ENCODE measurements at places on chromosomes 11 and 22. TPM values are rescaled to one million over a fixed set of nuclear protein-coding genes. Genes with fewer than 3 reads are reported as not detected.
A peak's percentile ranks its signal among the peaks of the same experiment; 100 is the strongest.

The DRAP1 gene
- total RNA-seq: 56.3 TPM

GRCh38 chr11:116202922-116203321, 569.9 kb downstream of the BUD13 start:
- H3K4me3 ChIP-seq: no peak overlapping the region
- no peak overlapping the region for H3K27ac ChIP-seq
- no peaks in the 10 kb centered on the region for H3K36me3 ChIP-seq
- H3K27me3 ChIP-seq: no peaks in the 10 kb centered on the region
- no peaks in the 10 kb centered on the region for H3K4me1 ChIP-seq
- no peak for DNase-seq

DNA sequence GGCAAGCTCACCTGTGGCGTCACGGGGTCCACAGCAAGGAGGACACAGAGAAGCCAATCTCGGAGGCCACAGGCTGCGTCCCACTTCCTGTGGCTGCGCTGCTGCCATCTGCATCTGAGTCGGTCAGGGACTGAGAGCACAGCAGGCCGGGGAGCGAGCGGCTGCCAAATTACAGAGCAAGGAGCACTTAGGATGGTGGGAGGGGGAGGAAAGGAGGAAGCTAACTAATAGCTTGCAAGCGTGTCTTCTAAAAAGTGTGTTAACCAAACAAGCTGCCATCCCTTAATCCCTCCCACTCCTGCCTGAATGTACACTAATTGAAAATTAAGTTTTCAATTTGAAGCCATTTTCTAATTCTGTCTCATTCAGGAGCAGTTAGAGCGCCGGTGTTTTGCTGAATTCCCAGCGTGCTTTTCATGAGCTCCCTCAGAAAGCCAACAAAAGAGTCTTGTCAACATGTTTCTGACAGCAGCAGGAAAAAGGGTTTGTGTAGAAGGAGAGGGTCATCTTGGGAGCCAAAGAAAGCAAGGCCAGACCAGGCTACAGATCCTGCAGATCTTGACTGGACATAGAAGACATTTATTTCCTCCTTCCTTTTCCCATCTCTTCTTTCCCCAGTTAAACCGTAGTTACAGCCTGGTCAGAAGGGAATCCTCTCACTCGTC, 42.4 kb upstream of the API5 start:
- H3K4me1 ChIP-seq: no peaks in the 10 kb centered on the region
- no peaks in the 10 kb centered on the region for H3K36me3 ChIP-seq
- H3K4me3 ChIP-seq: no peak overlapping the region
- DNase-seq: no peak

- peaks cover 47% of the 10 kb centered on the region for H3K4me1 ChIP-seq
- no peaks in the 10 kb centered on the region for H3K36me3 ChIP-seq
- no peak for DNase-seq
- no peak overlapping the region for H3K27ac ChIP-seq
Observed at GRCh38 chr11:46382646-46383403, 1.4 kb downstream of the MDK start.

- H3K4me3 ChIP-seq: no peak overlapping the region
- DNase-seq: no peak
- H3K27me3 ChIP-seq: peaks cover 28% of the 10 kb centered on the region
- H3K36me3 ChIP-seq: no peaks in the 10 kb centered on the region
- no peak overlapping the region for H3K27ac ChIP-seq
Observed at GRCh38 chr11:17649696-17650095, 69.7 kb upstream of the MYOD1 start.

- H3K27me3 ChIP-seq: no peaks in the 10 kb centered on the region
- H3K36me3 ChIP-seq: no peaks in the 10 kb centered on the region
- DNase-seq: no peak
- H3K4me3 ChIP-seq: no peak overlapping the region
- H3K27ac ChIP-seq: no peak overlapping the region
Observed at GRCh38 chr11:115721296-115721995, 217.2 kb upstream of the CADM1 start.

GRCh38 chr11:76335842-76336241, 45.1 kb downstream of the THAP12 start:
- DNase-seq: no peak
- no peaks in the 10 kb centered on the region for H3K27me3 ChIP-seq
- H3K36me3 ChIP-seq: no peaks in the 10 kb centered on the region
- no peak overlapping the region for H3K27ac ChIP-seq
- H3K4me1 ChIP-seq: no peaks in the 10 kb centered on the region
- H3K4me3 ChIP-seq: no peak overlapping the region

GRCh38 chr22:17451316-17451715, 82.1 kb downstream of the CECR2 start:
- H3K4me1 ChIP-seq: no peaks in the 10 kb centered on the region
- H3K27me3 ChIP-seq: no peaks in the 10 kb centered on the region
- H3K4me3 ChIP-seq: no peak overlapping the region
- H3K27ac ChIP-seq: no peak overlapping the region
- DNase-seq: no peak
- H3K36me3 ChIP-seq: no peaks in the 10 kb centered on the region

The VPREB1 gene
- total RNA-seq: not detected

DNA sequence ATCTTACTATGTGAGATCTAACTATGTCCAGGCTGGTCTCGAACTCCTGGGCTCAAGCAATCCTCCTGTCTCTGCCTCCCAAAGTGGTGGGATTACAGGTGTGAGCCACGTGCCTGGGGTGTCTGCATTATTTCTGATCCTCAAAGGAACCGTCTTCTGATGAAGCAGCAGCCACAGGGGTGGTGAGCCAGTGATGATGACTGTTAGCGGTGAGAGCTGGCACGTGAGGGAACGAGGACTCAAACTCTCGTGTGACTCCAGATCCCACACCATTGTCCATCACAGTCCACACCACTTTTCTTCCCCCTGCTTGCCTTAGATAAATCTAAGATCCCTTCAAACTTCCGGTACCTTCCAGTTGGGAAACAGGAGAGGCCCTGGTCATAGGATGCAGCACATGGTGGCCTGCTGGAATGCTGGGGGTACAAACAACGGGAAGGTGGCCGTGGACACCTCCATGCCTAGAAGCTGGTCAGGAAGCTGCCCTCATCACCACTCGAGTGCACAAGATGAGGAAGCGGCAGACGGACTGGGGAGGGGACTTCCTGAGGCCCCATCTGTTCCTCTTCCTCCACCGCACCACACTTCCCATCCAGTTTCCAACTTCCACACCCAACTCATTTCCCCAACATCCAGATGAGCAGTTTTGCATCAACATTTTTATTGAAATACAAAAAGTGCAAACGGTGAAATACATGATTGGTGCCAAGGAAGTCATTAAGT, 23.8 kb downstream of the ARHGAP1 start:
- DNase-seq: no peak
- H3K4me3 ChIP-seq: no peak overlapping the region
- H3K27ac ChIP-seq: peak overlapping the region; percentile 82
- H3K27me3 ChIP-seq: no peaks in the 10 kb centered on the region

DNA sequence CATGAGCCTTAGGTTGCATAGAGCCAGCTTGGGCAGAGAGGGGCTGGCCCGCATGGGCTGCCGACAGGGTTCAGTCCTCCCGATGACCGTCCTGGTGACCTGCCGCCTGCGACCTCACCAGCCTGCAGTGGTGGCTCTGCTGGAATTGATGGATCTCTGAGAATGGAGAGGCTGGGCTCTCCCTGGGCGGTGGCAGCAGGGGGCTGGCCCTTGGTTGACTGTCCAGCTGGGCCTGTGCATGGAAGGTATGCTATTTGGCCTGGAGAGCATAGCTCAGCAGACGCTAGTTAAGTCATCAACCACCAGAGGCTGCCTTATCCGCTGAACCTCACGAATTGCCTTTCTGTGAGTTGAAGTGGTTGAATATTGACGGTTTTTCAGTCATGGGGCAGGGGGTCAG, 19.7 kb downstream of the GRAMD4 start:
- H3K4me3 ChIP-seq: no peak overlapping the region
- peaks cover 16% of the 10 kb centered on the region for H3K4me1 ChIP-seq
- no peaks in the 10 kb centered on the region for H3K27me3 ChIP-seq
- no peak overlapping the region for H3K27ac ChIP-seq
